ENCODE measurements at places on chromosomes 5 and 9. TPM values are rescaled to one million over a fixed set of nuclear protein-coding genes. Genes with fewer than 3 reads are reported as not detected.

Gene CCDC171
- 1.8 TPM for total RNA-seq

Gene EXD3
- 23.9 TPM for total RNA-seq

Gene PPIC
- total RNA-seq, result 65.0 TPM

Gene FAM174A
- 15.4 TPM for total RNA-seq

Gene FOCAD
- total RNA-seq, result 20.7 TPM

Gene GAS1
- total RNA-seq, result 11.0 TPM

Gene PAEP
- total RNA-seq, result not detected

GRCh38 chr5:105977163-105977562 lies 1693.6 kb downstream of the EFNA5 start:
- no peak for DNase-seq

DNA sequence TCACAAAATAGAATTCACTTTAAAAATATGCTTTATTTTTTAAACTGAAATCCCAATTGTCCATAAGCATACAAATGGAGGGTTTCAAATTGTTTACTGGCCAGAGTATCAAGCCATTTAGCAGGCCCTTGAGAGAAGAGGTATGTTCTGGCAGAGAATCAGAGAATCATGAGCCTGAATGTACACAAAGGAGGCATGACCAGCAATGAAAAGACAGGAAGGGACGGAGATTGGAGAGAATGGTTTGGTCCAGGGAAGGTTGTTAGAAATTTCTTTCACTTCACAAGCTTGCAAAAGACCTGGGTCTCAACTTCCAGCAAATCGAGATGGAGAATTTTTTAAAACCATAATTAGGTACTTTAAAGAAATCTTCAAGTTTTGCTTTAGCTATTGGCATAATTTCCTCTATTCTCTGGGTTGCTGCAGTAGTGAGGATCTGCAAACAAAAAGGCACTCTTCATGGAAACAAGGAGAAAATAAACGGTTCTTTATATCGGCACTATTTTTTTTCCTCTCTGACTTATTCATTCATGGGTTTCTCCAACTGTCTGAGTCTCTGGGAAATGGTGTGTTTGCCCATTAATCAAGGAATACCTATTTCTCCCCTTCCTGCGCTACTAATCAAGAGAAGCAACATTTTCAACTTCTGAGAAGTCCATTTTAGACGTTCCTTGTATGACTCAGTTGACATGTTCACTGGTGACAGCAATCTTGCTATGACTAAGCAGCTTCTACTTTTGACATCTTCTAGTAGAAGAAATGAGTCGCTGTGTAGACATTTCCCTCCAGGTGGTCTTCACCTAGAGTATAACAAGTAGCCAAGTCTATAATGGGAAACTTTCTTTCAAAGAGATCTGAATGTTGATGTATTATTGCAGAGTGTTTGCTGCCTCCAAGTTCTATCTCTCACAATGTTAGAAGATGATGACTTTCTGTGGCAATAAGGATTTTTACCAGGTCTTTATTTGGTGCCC lies 23.1 kb upstream of the ERCC6L2 start:
- DNase-seq, result peak; percentile 18

GRCh38 chr9:124079176-124079925 lies 67.8 kb downstream of the LHX2 start:
- DNase-seq, result peak; percentile 40

DNA sequence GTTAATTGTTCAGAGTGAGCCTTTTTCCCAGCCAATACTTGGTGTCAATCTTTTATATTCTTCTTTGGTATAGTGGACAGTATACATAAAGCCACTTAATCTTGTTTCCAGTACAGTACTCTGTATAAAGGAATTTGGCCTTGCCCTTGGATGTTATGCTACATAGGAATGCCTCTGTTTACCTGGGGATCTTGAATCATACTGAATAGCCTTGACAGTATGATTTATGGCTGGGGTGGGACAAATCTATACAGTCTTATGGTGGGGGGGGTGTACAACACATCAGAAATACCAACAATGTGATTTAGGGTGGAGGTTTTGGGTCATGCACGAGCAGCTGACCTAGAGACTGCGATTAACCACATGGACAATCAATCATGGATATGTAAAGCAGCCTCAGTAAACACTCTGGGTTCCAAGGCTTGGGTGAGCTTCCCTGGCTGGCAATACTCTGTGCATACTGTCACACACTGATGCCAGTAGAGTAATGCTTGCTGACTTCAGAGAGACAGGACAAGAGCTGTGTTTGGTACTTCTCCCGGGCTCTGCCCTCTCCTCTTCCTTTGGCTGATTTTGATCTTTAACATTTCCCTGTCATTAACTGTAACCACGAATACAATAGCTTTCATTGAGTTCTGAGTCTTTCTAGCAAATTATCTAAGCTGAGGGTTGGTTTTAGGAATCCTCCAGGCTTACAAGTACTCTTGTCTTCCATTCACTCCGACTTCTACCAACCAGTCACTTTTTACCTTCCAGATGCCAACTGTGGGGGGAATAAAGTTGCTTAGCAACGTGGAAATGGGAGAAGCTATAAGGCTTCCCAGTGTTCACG lies 84.6 kb downstream of the IARS1 start:
- DNase-seq, result no peak

DNA sequence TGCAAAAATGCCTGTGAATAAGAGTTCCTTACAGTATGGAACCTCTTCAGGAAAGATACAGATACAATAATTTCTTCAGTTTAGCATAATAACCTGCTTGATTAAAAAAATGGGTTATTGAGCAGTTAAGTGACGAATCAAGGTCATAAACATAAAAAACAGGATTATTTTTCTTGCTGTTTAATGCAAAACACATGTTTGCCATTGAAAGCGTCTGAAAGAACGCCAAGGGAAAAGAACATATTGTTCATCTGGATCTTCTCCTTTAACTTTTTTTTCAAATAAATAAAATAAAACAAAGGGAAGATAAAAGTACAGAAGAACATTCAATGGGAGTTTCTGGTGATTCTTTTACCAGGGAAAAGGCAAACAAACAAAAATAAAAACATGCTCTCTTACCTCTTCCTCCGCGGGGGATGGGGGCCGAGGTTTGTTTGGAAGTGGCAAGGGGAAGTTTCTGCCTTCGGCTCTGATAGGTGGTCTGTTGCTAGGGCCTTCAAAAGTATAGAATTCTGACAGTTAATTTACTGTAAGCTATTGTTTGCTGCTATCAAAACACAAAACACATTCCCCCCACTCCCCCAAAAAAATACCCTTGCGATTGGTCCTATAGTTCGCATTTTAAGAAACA lies 20.1 kb downstream of the C5orf58 start:
- no peak for DNase-seq

DNA sequence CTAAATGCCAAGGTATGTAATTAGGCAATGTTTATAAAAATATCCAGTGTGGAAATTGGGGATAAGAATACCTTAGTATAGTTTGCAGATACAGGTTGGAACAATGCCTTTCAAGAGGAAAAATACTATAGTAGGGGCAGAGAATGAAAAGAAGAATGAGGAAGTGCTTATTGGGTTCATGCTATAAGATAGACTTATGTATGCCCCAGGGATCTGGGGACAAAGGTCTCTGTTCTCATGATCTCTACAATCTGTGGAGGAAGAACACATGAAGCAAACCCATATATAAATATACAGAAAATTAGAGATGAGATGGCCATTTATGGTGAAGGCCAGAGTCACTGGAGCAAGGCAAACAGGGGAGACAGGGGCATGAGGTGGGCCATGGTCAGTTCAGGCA lies 106.5 kb upstream of the DAB2 start:
- no peak for DNase-seq

GRCh38 chr9:33295571-33295970 lies 5.3 kb downstream of the NFX1 start:
- no peak for DNase-seq

- DNase-seq, result peak; percentile 10
Observed at GRCh38 chr5:83219495-83219894, 142.1 kb downstream of the XRCC4 start.

DNA sequence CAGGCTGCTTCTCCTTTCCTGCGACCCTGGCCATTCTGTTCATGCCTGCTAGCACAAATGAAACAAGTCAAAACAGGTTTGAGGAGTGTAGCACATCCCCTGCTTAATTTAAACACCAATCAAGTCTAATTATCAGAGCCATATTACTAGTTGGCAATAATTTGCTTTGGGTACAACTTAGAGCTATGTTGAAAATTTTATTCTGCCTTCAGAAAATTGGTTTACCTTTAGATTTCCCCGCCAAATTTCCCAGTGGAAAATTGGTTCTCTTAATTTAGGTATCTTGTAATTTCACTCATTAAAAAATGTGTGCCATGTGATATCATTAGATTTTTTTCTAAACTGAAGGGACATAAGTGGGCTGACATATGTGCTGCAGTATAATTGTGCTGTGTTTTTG lies 265.8 kb downstream of the MAST4 start:
- DNase-seq, result no peak

- DNase-seq, result no peak
Observed at GRCh38 chr9:70902171-70902570, 219.2 kb downstream of the TRPM3 start.

DNA sequence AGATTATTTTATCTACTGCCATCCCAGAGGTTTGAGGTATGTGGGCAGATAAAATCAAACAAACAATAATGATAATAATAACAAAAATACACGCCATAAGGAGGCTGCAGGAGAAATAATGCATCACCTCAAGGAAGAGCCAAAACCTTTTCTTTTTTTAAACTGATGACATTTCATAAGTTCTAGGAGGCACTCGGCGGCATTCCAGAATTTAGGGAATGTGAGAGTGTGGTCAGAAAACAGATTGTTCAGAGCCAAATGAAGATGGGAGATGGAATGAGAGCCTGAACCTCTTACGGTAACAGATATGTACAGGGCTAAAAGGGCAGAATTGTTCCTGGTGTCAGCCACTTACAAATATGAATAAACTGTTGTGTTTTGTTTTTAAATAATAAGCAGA lies 615.0 kb upstream of the CHD1 start:
- DNase-seq, result peak; percentile 14
